ENCODE measurements at places on chromosomes 2 and 18.

- DNase-seq = no peak
These were observed 15.0 kb downstream of the GPR45 start for GRCh38 chr2:105256431-105257047.

DNA sequence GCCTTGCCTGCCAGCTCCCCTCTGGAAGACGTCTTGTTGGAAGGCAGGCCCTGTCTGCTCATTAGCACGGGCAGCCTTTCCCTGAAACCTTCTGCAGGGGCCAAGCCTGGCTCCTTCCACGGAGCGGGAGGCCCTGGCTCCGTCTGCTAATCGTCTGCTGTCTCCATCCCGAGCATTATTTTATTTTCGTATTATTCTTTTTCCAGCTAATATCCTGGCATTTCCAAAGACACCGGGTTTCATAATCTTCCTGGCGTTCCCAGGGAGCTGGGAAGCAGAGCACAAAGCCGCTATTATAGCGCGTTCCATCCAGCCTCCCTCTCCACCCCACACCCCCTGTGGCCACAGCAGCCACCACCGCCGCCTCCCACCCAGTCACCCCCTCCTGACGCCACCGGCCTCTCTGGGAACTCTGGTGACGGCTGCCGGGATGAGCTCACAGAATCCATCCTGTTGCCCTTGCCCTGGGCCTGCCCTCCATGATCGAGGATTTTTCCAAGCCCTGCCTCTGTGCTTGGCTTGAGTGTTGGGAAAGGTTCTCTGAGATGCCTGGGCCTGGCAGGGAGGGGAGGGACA is 125.5 kb downstream of the DYSF start:
- DNase-seq = no peak

- DNase-seq = no peak
These were observed 113.0 kb downstream of the CDH2 start for GRCh38 chr18:28063926-28064325.

DNA sequence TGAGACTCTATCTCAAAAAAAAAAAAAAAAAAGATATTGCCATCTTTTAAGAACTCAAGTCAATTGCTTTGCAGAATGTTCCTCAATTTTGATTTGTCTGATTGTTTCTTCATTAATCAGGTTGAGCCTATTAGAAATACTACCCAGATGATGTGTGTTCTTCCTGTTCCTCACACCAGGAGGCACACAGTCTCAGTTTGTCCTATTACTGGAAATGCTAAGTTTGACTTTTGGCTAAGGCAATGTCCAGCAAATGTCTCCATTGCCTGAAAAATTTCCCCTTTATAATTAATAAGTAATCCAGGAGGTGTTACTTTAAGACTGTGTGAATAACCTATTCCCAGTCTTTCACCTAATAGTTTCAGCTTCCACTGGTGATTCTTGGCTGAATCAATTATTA is 28.4 kb downstream of the BOLA3 start:
- no peak for DNase-seq

DNA sequence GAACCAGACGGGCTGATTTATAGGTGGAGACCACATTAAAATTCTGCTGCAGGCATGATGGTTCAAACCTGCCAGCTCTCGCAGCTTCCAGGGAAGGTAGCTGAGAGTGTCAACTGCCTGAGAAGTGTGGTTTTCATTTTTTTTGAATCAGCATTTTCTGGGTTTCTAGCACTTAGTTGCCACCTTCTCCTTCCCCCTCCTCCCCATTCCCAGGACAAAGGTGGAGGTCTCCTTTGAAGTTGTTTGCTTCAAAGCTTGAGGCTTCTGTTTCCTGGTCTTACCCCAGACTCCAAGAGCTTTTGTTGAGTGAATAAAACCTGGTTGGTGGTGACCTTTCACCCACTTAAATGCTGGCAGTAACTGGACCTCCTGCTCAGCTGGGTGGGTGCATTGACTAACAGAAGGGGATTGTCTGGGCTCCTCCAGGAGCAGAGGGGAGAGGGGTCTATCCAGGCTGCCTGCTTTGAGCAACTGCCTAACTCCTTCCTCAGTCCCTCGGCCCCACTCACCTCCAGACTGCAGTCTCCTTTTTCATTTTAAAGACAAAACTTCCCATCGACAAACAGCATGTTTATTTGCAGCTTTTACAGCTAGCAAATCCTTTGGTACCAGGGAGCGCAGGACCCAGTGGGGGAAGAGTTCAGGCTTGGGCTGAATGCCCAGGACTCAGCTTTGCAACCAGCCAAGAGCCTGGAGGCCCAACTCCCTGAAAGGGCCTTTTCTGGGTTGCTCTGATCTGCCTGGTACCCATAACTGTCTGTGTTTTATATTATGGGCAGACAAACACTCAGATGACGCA is 3.5 kb downstream of the RHOB start:
- no peak for DNase-seq

- peak; percentile 53 for DNase-seq
These were observed 127.3 kb downstream of the RNF144A start for GRCh38 chr2:7044253-7045250.

- DNase-seq = no peak
These were observed 55.0 kb upstream of the MCFD2 start for GRCh38 chr2:46970334-46971288.

GRCh38 chr2:219323434-219323833 is 9.1 kb downstream of the RESP18 start:
- DNase-seq = no peak

- DNase-seq = no peak
These were observed 185.0 kb upstream of the STK17B start for GRCh38 chr2:196356332-196356731.

GRCh38 chr18:61731178-61731577 is 161.6 kb downstream of the RNF152 start:
- no peak for DNase-seq

- peak; percentile 20 for DNase-seq
These were observed 681 bp downstream of the SPR start for GRCh38 chr2:72887740-72888437.

- DNase-seq = no peak
These were observed 23.9 kb downstream of the MAP4K3 start for GRCh38 chr2:39413063-39413737.

- DNase-seq = no peak
These were observed 146.6 kb downstream of the ZNF516 start for GRCh38 chr18:76348267-76349066.

GRCh38 chr2:218993345-218994315 is at the start of gene CRYBA2:
Gene CRYBA2, minus strand, starts transcription at chr2:218993422. Its CDS starts 246 bp downstream, at chr2:218993176.
- no peak for DNase-seq

GRCh38 chr2:139354518-139354917 is 574.3 kb upstream of the NXPH2 start:
- DNase-seq = no peak

Measured in activated T-helper 1 cell treated with anti-CD3 and anti-CD28 coated beads, Interleukin-2, amount 50 U/mL, for 16 hours (primary cell).